ENCODE measurements at places on chromosomes 6 and 20.
A peak's percentile ranks its signal among the peaks of the same experiment; 100 is the strongest.

DNA sequence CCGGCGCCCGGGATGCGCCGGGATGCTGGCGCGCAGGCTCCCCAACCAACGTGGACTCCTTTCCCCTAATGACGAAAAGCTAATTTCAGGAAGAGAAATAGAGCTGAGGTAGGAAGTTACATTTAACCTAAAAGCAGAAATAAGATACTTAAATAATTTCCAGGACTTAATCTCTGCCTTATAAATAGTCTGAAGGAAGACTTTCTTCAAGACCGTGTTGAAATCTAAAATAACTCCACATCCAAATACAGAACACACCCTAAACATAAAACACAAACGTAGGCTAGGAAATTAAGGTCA lies 1.3 kb downstream of the ASF1A start:
- no peak for ATAC-seq

DNA sequence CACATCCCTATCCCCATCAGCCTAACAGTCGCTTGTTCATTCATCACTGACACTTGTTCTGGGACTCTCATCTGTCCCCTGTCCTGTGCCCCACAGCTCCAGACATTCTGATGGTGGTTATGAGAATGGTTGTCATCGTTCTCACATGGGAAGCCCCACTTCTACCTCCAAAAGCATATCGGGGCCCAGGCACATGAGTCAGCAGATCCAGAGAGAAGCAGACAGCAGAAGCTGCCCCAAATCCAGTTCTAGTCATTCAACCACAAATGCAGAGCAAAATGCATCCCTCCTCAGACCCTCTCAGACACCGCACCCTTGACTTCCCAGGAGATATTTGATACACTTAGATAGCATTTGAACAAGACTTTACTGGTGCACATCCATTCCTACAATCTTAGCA lies 106.0 kb downstream of the FOXF2 start:
- ATAC-seq: no peak

- ATAC-seq: no peak
Observed at GRCh38 chr20:25044660-25045342, 13.1 kb downstream of the ACSS1 start.

- peak; percentile 64 for ATAC-seq
Observed at GRCh38 chr6:52063584-52064344, 23.6 kb downstream of the PKHD1 start.

DNA sequence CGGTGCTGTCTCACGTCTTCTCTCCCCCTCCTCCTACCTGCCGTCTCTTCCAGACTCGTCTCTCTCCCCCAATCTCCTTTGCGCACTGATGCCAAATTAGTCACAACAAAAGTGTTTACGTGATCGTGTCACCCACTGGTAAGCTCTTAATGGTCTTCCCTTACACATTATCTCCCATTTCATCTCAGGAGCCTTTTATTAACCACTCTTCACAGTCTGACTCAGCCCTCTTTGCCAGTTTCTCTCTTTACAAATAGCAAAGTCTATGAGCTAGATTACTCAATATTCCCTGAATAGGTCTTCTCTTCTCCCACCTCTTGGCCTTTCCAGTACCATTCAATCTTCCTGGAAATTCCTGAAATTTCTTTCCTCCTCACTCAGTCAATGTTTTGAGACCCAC lies 247.0 kb downstream of the ESR1 start:
- no peak for ATAC-seq

- ATAC-seq: no peak
Observed at GRCh38 chr20:6838181-6838826, 70.8 kb downstream of the BMP2 start.

DNA sequence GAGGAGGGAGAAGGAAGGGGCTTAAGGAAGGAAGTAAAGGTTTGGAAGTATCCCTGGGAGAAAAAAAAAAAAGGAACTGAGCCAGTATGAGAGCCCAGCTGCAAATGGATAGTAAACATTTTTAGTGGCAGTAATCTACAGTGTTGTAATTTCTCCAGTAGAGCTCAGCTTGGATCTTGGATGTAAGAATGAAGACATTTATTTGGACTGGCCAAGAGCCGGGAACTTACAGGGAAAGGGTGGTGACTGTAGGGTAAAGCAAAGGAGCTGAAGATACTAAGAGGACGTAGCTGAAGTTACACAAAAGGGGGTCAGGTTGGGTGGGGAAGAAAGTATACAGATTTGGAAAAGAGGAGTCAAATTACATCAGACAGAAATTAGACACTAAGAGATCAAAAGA lies 13.5 kb downstream of the EEF1E1 start:
- ATAC-seq: no peak

GRCh38 chr20:47336129-47336754 lies 20.3 kb downstream of the ZMYND8 start:
- ATAC-seq: peak; percentile 59

GRCh38 chr6:28081486-28081751 lies 1.1 kb downstream of the ZNF165 start:
- ATAC-seq: peak; percentile 11

- no peak for ATAC-seq
Observed at GRCh38 chr20:1741309-1742048, 83.9 kb upstream of the SIRPG start.

DNA sequence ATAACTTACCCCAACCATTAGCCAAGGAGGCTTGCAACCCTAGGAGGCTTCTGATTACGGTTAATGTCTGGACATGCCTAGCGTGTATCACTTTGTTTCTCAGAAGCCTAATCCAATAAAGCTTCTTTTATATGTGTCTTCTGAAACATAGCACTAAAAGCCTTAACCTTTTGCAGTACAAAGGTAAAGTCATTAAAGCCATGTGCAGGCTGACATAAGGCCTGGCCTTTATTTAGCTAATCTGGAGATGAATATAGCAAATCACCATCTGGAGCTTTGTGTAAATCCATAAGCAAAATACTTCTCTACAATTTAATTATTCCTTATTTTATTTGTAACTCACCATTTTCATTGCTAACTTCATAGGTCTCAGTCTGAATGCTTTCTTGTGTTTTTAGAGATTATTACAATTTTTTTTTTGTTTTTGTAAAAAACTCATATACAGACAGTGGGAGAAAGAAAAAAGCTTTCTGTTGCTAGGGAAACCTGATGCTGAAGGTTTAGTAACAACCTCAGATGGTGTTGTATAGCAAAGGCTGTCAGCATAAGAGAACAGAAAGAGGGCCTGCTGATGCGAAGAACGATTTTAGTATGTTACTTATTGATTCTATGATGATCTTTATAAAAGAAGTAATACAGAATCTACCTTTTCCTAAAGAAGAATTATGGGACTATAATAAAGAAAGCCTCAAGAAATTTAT lies at the start of gene EYS:
EYS (minus strand) TSS at position 101 of the 701 bp plus-strand sequence. CDS start 211,816 bp downstream, outside the sequence.
- ATAC-seq: no peak

- no peak for ATAC-seq
Observed at GRCh38 chr6:75171567-75171966, 34.3 kb downstream of the COL12A1 start.
